ENCODE measurements at places on chromosomes 16 and 17.

DNA sequence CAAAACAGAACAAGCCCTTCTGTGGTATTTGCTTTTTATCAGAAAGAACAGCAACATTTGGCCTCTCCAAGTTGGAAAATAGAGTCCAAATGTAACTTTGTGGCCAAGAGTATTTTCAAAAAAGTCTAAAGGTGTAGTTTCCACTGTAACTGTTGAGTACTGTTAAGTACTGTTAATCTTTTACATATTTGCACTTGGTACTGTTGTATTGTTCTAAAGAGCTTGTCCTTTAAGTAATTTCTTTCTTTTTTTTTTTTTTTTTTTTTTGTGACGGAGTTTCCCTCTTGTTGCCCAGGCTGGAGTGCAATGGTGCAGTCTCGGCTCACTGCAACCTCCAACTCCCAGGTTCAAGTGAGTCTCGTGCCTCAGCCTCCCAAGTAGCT, 21.5 kb downstream of the LDAF1 start:
- DNase-seq: no peak

- no peak for DNase-seq
Measured at GRCh38 chr16:35752773-35753558, 2293.6 kb downstream of the TP53TG3F start.

- no peak for DNase-seq
Measured at GRCh38 chr17:58283674-58284612, 3.2 kb upstream of the MPO start.

DNA sequence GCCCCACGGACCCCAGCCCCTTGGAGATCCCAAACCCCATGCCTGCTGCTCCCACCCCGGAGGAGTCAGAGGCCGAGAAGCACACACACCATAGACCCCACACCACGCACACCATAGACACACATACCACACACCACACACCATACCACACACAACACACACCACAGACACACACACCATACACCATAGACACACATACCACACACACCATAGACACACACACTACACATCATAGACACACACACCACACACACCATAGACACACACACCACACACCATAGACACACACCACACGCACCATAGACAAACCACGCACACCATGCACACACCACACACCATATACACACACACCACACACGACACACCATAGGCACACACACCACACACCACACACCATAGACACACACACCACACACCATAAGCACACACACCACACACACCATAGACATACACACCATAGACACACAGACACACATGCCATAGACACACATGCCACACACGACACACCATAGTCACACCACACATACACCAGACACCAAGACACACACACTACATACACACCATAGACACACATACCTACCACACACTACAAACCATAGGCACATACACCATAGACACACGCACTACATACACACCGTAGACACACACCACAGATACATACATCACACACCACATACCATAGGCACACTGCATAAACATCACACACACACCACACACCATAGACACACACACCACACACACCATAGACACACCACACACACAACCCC, 11.3 kb downstream of the TBC1D16 start:
- no peak for DNase-seq

DNA sequence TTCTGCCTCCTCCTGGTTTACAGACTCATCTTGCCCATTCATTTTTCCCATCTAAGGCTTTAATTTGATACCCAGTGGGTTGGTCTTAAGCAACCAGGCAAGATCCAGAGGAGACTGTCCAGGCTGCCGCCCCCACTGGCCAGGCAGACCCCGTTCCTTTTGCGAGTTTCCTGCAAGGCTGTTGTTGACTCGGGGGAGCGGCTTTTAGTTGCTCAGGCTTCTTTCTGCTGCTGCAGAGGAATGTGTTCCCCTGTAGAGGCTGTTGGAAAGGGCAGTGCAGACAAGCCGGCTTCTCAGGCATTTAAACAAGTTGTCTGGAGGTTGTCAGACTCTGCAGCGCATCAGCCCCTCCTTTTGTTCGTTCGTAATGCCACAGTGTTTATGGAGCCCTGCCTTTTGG, 231.2 kb downstream of the PRKCA start:
- no peak for DNase-seq

DNA sequence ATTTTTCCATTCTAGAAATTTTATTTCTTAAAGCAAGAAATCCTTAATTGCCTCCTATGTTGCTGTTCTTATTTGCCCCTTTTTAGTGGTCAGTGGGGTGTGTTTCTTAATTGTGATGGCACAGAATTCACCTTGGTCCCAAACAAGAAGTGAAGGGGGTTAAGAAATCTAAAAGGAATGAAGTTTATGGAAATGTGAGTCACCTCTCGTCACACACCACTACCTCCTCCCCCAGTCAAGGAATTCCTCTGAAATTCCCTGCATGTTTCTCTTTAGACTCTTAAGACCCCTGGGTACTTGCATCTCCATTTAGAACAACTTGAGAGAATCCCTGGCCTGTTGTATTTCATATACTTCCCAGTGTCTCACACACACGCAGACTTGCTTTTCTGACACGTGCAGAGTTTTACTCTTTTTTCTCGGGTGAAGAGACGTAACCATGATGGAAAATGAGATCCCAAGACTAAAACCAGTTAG, 247.4 kb downstream of the PRKCA start:
- DNase-seq: no peak

GRCh38 chr16:79519448-79519847, 81.1 kb downstream of the MAF start:
- DNase-seq: no peak

- DNase-seq: no peak
Measured at GRCh38 chr17:37737971-37738370, 6.9 kb downstream of the HNF1B start.

DNA sequence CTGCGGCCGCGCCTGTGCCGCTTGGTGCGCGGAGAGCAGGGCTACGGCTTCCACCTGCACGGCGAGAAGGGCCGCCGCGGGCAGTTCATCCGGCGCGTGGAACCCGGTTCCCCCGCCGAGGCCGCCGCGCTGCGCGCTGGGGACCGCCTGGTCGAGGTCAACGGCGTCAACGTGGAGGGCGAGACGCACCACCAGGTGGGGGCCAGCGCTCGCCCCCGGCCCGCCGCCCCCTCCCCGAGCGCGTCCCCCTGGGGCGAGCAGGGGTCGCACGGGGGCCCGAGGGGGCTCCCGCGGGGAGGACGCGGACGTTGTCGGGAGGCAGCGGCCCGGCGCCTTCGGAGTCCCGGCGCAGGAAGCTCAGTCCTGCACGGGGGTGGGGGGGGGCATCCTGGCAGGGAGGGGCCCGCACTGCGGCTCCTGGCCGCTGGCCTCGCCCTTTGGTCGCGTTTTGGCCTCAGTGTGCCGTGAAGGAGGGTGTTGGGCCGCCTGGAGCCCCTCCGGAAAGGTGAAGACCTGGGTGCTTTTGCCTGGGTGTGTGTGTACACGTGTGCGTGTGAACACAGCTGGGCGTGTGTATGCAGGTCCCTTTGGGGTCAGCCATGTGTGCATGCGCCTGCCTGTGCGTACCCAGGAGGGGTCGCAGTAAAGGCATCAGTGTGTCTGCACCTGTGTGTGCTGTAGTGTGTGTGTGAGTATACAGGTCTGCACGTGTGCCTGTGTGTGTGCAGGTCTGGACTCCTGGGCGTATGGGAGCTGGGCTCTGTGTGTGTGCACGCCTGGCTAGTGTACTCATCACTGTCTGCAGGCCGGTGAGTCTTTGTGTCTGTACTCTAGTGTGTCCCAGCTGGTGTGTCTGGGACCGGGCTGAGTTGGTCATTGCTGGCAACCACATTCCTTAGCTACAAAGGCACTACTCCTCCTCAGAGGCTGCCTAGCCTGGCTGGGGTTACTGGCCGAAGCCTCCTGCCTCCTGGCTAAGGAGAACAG, 615 bp downstream of the NHERF2 start:
- DNase-seq: no peak

- DNase-seq: no peak
Measured at GRCh38 chr16:2689968-2690801, 7.9 kb downstream of the KCTD5 start.

DNA sequence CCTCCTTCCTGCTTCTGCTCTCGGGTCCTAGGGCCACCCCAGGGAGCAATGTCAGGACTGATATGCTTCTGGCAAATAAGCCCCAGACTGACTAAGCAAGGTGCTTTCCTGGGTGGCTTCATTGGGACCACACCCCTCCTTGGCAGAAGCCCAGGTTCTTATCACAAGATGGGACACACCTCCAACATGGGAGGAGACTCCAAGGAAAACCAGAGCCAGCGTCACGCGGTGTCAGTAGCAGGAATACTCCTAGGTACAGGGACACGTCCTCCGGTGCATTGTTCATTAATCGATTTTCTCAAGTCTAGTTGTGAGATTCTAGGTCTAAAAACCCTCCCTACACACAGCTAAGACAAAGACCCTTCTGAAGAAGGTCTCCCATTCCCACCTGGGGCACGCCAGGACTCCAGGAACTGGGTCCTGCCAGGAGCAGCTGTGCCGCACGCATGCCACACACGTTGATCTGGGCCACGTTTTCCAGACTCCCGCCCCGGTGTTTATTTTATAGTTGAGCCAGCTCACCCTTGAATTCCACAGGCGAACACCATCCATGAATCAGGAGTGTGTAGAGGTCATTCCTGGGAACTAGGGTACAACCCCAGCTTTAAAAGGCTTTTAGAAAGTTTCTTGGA, 30.8 kb downstream of the FA2H start:
- DNase-seq: no peak

DNA sequence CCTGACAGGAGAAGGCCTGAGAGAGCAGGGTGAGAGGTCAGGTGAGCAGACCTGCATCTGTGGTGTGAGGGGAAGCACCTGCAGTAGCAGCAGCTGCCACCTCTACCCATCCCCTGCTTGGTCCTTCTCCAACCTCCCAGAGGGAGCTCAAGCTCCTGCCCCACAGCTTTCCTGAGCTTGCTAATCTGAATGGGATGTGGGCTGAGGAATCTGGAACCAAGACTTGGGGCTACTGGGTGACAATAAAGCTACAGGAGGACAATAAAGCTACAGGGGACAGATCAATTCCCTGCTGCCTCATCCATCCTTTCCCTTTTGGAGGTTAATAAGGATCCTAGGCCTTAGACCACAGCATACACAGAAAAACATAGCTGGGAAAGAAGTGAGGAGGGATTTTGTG, 4.9 kb upstream of the TBX4 start:
- no peak for DNase-seq

DNA sequence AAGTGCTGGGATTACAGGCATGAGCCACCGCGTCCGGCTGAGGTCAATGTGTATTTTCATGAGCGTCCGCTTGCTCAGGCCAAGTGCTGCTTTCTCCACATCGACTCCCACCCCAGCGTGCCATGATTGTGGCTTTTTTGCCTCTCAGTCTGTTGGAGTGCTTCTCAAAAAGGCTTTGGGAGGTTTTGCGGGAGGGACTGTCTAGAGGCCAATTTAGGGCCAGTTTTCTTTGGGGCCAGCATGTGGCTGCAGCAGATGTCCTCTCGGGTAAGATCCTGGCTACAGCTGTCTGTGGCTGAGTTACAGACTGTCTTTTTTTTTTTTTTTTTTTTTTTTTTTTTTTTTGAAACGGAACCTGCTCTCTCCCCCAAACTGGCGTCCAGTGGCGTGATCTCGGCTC, 6.5 kb downstream of the C16orf90 start:
- DNase-seq: no peak

DNA sequence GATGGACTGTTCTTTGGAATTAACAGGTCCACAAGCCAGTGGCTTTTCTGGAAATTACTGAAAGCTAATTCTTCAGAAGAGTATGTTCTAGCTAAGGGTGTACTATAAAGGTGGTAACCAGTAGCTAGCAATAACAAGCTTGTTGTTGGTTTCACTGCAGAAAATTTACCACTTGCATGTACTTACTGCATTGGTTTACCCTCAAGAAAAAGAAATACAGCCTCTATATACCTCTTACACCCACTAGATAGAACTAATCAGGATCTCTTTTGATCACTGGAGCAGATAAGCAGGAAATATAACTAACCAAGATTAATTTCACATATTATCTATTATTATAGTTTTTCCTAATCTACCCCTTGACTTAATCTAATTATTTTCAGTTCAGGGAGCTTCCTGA, 184.9 kb upstream of the TBX2 start:
- DNase-seq: no peak

GRCh38 chr17:73910206-73910605, 266.0 kb upstream of the SDK2 start:
- DNase-seq: no peak

DNA sequence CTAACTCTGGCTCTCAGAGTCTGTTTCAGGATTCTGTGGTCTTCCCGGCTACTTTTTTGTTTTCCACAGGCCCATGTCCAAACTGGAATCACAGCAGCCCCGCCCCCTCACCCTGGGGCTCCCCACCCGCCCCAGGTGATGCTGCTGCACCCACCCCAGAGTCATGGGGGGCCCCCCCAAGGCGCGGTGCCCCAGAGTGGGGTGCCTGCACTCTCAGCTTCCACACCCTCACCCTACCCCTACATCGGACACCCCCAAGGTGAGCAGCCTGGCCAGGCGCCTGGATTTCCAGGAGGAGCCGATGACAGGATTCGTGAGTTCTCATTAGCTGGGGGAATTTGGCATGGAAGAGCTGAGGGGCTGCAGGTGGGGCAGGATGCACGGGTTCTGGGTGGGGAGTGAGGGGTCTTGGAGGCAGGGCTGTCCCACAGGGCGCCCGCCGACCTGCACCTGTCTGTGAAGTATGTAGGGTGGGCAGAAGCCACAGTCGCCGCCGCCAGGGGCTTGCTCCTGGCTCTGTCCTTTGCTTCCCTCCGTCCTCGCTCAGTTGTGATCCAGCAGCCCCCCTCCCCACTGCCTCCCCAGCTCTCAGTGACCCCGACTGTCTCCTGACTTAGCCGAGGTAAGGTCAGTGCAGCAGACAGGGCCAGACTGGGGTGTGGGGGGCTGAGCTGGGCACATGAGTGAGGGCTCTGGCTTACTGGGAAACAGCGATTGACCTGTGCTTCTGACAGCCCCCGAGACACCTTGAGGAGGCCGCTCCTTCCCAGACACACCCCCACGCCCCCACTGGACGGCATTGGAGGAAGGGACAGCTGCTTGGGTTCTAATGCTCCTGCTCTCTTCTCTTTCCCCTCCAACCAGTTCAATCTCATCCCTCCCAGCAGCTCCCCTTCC, 10.0 kb downstream of the TUFM start:
- no peak for DNase-seq

DNA sequence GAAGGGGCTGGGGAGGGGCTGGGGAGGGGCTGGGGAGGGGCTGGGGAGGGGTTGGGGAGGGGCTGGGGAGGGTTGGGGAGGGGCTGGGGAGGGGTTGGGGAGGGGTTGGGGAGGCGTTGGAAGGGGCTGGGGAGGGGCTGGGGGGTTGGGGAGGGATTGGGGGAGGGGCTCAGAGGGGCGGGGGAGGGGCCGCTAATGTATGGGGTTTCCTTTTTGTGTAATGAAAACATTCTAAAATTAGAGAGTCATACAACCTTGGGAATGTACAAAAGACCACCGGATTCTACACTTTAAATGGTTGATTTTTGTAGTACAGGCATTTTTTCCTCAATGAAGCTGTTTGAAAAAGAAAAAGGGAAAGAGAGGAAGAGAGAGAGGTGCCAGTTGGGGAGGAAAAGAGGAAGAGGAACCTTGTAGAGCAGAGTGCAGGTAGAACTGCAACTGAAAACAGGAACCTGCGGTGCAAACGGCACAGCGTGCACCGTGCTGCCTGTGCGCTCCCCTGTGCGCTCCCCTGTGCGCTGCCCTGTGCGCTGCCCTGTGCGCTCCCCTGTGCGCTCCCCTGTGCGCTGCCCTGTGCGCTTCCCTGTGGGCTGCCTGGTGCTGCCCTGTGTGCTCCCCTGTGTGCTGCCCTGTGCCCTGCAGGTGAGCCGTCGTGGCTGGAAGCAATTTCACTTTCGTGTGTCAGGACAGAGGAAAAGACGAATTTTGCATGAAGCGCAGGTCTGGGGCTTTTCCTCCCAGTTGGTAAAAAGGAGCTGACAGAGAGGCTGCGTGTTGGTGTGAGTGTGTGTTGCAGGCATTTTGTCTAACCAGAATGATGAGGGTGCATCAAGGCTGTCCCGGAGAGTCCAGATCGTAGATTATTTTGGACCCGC, 40.8 kb downstream of the METRNL start:
- no peak for DNase-seq

All from stimulated activated CD8-positive, alpha-beta memory T cell treated with anti-CD3 and anti-CD28 coated beads, Interleukin-7, amount 100 ng/mL, for 1 hour (primary cell).